Fibroblast of mammary gland (primary cell): ENCODE measurements at places on chromosomes 4 and X.

DNA sequence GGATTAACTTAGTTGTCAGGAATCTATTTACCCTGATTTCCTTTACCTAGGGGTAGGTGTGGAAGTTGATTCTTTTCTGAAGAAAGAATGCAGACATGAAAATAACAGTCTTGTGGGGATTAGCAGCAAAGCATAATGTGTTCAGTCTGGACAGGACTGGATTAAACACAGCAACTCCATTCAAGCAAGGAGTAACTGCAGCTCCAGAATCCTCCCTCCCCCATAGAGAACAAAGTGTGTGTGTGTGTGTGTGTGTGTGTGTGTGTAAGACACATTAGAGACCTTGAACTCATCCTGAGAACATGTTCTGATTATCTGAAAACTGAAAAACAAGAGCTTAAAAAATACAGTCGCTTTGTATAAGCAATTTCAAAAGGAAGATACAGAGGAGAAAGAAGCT, 9.3 kb downstream of the C4orf54 start:
- DNase-seq = no peak

DNA sequence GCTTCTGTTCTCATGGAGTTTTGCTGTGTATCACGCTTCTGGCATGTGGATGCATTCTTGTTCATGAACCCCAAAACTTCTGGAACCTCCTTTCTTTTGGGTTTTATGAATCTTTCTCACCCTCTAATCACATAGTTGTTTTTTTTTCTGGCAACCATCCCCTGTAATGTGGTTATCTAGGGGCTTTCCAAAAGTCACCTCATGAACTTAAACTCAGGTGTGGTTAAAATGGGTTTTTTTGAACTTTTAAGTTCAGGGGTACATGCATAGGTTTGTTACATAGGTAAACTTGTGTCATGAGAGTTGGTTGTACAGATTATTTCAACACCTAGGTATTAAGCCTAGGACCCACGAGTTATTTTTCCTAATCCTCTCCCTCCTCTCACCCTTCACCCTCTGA, 1099.4 kb upstream of the SLIT2 start:
- DNase-seq = no peak

DNA sequence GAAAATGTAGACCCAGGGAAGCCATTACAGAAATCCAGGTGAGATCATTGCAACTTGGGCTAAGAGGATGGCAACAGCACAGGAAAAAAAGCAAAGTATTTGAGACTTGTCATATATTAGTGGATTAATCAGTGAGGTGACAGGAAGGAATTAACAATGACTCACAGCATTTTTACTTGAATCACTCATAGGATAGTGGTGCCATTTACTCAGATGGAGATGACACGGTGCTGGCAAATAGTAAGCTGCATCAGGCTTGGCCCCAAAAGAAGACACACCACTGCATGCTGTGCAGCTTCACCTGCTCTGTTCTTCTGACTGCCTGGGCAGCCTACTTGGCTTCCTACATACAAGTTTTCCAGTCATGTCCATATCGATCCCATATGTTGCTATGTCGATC, 144.8 kb downstream of the FRYL start:
- DNase-seq = peak; percentile 49

GRCh38 chrX:69457756-69458155, 46.4 kb upstream of the NALF2 start:
- DNase-seq = no peak

DNA sequence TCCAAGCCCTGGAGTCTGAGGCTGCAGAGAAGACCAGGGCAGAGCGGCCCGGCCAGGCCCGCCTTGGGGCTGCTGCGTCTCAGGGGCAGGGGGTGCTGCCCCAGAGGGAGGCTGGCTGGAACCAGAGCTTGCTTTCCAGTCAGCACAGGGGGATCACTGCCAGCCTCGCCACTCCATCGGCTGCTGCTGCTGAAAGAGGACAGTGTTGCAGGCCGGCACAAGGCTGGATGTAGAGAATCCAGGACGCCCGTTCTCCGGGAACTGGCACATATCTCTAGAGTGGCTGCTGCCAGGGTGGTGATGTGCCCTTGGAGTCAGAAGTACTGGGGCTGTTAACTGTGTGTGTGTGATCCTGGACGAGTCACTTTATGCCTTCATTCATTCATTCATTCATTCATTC, 31.9 kb upstream of the SORCS2 start:
- no peak for DNase-seq

GRCh38 chr4:105666693-105667092, 41.8 kb downstream of the INTS12 start:
- DNase-seq = peak; percentile 21

GRCh38 chr4:100428051-100428450, 89.8 kb downstream of the EMCN start:
- DNase-seq = peak; percentile 83

- no peak for DNase-seq
Measured at GRCh38 chr4:52202931-52203330, 151.8 kb downstream of the SPATA18 start.

- DNase-seq = peak; percentile 10
Measured at GRCh38 chr4:138542191-138542776, 300.1 kb upstream of the SLC7A11 start.

GRCh38 chr4:153486281-153487151, 20.4 kb downstream of the TMEM131L start:
- peak; percentile 74 for DNase-seq

DNA sequence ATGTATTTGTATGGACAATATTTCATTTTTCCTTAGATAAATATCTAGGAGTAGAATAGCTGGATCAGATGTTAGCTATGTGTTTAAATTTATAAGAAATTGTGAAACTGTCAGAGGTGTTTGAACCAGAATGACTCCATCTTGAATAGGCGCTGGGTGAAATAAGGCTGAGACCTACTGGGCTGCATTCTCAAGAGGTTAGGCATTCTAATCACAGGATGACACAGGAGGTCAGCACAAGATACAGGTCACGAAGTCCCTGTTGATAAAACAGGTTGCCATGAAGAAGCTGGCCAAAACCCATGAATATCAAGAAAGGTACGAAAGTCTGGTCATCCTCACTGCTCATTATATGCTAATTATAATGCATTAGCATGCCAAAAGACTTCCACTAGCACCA, 36.3 kb upstream of the SPIN4 start:
- DNase-seq = no peak

GRCh38 chr4:111268769-111269414, 646.0 kb upstream of the PITX2 start:
- peak; percentile 57 for DNase-seq

- DNase-seq = peak; percentile 68
Measured at GRCh38 chrX:19046343-19047215, 62.7 kb upstream of the PHKA2 start.

DNA sequence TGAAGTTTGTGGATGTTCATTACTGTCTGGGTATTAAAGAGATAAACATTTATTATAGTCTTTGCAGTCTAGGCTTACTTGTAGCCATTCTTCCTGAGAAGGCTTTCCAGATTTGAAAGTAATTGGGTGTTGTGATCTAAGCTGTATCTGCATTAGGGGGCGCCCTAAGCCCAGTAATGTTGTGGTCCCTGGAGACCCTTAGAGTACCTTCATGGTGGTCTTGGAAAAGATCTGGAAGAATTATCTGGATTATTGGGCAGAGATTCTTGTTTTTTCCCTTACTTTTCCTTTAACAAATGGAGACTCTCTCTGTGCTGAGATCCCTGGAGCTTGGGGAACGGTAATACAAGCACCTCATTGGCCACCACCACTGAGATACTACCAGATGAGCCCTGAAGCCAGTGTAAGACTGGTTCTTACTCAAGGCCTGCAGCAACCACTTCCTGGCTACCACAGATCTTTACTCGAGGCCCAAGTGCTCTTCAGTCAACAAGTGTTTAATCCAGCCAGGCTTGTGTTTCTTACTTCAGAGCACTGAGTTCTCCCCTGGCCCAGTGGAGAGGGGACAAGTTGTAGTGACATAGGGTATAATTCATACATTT, 63.1 kb downstream of the RTL3 start:
- peak; percentile 52 for DNase-seq

DNA sequence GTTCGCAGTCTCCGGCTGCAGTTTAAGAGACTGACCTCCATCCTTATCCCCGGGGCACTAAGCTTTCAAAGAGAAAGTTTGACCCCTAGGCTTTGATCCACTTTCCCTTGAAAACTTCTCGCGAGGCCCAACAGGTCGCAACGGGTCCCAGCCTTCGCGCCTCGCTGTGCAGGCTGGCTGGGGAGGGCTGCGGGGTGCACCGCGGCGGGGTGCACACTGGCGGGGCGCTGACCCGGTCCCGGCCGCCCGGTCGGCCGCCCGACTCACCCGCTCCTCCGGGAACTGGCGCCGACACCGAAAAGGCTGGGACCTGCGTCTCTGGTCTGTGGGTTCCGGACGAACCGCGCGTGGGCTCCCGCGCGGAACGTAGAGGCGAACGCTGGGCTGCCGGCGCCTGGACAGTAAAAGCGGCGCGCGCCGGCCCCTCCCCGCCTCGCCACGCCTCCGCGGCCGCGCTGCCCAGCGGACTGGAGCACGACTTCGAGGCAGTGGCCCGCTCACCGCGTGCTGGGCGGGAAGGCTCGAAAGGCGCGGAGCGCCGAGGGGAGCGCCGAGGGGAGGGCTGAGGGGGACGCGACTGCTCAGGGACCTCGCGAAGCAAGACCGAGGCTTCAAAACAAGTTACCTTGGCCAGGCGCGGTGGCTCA, at the start of gene TAF7L:
TSS of gene TAF7L (minus strand) at position 378 of the 647 bp plus-strand sequence. CDS start 3,791 bp downstream, outside the sequence.
- DNase-seq = peak; percentile 3

DNA sequence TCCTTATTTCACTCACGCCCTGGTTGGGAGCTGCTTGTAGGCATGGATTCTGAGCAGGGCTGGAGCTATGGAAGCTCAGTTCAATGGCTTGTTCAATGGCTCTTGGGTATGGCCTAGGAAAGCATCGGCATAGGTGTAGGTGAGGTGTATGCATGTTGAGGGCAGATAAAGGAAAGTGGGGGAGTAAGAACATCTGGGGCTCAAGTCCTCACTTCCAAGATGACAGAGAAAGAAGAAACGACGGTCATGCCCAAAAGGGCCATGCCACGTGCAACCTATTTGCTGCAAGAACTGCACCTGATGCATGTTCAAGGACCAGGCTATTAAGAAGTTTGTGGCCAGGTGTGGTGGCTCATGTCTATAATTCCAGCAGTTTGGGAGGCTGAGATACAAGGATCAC, 23.4 kb downstream of the SCD5 start:
- no peak for DNase-seq

GRCh38 chrX:44303119-44303518, 40.4 kb downstream of the EFHC2 start:
- DNase-seq = no peak

DNA sequence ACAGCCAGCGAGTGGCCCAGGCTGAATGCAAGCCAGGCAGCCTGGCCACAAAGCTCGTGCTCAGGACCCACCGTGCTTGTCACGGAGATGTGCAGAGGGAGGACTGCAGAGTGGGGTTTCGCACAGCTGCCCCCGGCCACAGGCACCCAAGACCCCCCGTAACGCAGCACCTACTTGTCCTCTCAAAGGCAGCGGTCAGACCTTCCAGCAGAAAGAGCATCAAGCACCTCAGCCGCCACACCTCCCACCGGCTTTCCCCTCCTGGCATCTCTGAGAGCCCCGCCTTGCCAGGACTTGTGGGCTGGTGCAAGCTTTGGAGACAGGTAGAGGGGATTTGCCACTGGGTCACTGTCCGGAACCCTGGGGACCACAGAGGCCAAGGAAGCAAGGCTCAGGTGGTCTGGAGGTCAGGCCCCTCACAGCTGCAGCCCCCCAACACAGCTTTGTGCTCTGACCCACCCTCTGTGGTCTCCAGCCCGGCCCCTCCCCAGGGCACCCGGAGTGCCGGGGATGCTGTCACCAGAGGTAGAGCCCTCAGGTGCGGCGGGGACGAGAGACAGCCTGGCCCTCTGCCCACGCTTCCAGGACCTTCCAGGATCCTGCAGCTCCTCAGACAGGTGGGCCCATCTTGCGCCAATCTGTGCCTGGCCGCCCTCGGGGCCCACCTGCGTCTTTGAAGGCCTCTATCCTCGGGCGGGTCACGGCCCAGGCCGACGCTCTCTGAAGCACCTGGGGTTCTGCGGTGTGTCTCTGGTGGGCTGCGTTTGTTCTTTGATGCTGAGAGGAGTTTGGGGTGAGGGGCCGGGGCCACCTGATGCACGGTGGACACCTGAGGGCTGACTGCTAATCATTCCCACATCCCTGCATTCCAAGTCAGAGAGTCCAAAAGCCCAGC, 34.4 kb upstream of the HMX1 start:
- no peak for DNase-seq

DNA sequence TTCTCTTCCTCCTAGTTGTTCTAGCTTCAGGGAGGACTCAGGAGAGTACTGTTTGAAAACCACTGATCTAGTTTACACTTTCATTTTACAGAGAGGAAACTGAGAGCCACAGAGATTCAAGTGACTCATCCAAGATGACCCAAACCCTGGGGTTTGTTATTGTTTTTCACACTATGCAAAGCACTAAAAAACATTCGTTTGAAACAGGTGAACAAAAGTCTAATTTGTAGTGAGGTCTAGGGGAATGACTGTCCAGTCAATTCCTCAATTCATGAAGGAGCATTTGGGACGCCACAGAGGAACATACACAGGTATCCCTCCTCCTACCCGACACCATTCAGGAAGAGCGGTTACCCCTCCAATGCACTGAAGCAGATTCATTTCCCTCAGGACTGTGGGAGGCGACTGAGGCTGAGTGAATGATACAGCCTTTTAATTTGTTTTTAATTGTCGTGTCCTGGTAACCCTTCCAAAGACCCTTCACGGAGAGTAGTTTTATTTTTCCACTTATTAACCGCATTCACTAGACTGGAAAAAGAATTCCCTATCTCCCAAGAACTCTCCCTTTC, 30.3 kb downstream of the TLR10 start:
- DNase-seq = peak; percentile 73

GRCh38 chr4:4412641-4413372, 25.9 kb downstream of the NSG1 start:
- no peak for DNase-seq

DNA sequence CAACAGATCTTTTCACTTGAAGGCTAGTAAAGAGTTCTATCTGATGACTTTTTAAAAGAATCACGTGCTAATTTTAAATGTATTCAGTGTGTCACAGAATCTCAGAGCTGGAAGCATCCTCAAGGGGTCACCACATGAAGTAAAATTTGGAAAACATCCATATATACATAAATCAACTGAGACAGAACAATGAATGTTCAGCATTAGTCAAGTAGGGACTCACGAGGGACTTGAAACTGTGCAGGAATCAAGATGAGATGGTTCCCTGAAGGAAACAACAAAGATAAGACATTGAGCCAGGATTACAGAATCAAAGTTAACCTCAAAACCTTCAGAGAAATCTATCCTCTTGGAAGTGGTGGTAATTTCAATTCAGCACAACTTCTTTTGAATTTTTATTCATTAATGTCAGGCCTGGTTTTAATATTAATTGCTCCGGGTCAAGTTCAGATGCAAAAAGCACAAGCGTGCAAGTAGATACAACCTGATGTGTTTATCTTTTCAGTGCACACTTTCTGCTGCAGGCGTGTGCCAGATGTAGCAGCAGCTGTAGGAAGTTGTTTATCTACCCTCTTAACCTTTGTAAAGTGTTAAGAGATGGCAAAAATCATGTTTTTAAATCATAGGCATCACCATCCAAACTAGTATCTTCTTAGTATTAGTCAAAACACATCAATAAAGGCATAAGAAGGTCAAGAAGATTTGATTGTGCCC, 87.7 kb upstream of the SRD5A3 start:
- peak; percentile 54 for DNase-seq
